Naive thymus-derived CD8-positive, alpha-beta T cell (primary cell): ENCODE measurements at places on chromosomes 2 and 18.

- no peak for DNase-seq
Measured at GRCh38 chr2:240472078-240472790, 36.8 kb downstream of the GPC1 start.

- no peak for DNase-seq
Measured at GRCh38 chr2:137405496-137405895, 558.8 kb upstream of the HNMT start.

GRCh38 chr2:150264442-150264841, 223.0 kb downstream of the RND3 start:
- no peak for DNase-seq

DNA sequence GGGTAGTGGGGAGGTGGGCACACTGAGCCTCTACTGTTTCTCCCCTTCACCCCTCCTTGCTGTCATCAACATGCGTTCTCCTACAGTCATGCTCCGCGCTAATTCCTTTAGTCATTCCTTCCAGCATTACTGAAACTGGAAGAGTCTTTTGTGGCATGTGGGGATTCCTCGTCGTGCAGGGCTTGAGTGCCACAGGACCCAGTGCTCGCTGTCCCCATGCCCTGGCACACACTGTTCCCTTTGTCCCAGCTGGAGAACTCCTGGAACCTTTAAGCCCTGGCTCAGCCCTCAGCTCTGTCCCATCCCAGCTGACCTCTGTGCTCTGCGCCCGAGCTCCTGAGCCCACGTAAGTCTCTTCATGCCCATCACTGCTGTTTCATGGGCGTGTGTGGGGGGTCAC, 42.1 kb downstream of the ODC1 start:
- DNase-seq = no peak

GRCh38 chr2:225004597-225004996, 37.7 kb downstream of the DOCK10 start:
- DNase-seq = no peak

DNA sequence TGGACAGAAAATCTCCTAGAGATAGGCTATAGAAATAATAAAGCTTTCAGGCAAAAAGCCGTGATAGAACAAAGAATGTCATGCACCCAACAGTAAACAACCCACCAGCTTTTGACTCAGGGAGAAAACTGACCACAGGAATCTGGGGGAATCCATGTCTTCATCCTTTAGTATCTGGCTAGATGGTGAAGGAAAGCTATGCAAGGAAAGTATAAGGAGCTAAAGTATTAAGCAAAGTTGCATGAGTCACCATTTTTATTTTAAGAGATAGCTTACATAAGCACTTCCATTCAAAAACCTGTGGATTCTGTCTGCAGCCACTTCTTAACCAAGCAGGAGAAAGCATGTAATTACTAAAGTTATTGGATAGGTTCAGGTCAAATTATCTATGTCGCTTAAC, 363.8 kb downstream of the LRP1B start:
- DNase-seq = no peak

GRCh38 chr2:115650827-115651226, 1208.4 kb downstream of the DPP10 start:
- no peak for DNase-seq

DNA sequence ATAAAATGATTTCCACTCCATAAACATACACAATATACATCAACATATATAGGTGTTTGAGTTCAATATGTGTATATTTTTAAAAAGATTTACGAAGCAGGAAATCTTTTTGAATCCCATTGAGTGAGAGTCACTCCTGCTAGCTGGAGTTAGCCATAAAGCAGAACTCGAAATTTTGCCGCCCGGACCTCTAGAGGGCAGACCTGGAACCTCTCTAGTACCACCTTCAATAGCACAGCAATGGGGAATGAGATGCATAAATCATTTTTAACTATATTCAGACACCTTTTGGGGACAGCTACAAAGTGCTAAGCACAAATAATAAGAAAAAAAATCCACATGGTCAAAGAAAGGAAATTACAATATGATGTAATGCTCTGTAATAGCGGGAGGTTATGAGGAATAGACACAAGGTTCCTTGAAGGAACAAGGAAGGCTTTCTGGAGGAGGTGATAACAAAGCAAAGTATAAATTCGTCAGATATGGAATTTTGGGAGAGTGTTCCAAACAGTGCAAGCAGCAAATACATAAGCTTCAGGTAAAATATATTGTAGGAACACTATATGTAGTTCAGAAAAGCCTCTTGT, 533.4 kb downstream of the ERBB4 start:
- no peak for DNase-seq

GRCh38 chr2:191832668-191833067, 14.2 kb downstream of the CAVIN2 start:
- no peak for DNase-seq

DNA sequence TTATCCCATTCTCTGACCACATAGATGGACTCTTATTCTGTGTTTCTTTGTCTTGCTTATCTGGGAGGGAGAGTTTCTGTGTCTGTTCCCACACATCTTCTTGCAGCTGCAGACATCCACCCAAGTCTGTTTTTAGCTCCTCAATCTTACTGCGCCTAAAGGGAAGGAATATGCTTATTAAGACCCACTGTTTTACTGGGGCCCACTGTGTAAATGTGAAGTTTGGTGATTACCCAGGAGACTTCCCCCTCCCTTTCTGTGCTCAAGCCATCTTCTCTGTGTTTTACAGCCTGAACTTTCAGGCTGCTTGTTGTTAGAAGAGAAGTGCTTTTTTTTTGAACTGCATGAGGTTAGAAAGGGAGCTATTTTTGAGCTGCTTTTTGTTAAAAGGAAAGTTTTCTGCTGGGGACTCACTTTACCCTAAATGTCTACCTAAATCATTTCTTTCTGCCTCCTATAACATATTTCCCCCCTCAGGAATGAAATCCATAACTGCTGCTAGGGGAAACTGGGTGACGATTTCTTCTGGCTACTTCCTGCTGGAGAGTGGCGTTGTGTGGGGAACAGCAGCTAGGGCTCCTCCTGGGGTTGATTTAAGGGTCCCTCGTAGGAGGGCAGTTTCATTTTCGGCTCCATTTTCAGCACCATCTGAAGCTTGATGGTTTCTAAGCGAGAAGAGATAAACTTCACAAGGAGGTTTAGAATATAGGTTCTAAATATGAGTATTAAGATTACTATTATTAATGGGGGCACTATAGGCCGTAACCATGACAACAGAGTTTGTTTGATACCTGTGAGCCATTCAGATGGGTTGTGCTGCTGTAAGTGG, 39.5 kb upstream of the GMCL1 start:
- no peak for DNase-seq

DNA sequence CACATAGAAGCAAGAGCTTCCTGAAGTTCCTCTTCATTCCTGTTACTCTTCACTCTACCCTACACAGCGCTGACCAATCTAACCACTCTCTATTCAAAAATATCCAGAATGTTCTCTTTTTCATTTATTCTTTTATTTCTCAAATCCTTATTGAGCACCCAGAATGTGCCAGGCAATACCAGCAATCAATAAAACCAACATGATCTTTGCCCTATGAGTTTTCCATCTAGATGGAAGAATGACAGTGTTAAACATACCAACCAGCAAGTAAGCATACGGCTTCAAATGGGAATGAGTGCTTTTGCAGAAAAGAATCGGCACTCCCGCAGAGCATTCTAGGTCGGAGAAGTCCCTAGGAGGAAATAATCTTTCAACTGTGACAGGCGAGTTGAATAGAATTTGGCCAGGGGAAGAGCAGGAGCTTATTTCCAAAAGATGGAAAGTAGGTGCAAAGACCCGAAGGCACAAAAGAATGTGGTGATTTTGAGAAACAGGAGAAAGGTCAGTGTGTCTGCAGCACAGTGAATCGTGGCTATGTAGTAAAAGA, 217.8 kb upstream of the MEIS1 start:
- no peak for DNase-seq

DNA sequence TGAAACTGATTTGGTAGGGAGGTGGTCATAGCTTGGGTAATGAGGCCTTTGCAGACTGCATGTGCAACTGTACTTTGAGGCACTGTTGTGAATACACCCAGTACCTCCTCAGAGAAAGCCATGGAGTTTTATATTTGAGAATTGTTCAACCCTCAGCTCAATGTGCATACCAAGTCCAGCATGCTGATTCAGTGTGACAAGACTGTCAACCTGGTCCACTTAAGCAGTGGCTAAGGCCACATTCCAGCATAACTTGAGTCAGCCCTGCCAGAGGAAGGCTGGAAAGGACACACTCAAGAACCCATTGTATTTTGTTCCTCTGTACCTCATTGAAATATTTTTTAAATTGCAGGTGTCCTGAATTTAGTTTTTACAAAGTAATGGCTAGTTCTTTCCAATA, 121.8 kb upstream of the HNMT start:
- no peak for DNase-seq

DNA sequence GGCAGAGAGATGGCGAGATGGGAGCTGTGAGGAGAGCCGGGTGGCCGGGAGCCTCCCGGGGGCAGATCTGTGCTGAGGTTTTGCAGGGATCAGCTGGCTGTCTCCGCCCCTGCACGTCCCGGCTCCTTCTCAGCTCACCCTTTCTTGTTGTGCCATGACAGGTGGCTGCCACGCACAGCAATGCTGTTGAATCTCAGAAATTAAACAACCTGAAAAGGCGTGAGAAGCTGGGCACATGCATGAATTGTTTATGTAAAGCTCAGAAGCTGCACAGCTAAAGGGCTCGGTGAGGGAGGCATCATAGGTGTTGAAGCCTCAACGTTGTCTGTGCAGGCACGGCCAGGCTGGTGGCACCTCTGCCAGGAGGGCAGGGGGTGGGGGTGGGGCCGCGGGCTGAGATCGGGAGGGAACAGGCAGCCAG, 858 bp upstream of the RTP5 start:
- DNase-seq = no peak

GRCh38 chr2:237987268-237987667, 20.5 kb downstream of the UBE2F start:
- DNase-seq = no peak

DNA sequence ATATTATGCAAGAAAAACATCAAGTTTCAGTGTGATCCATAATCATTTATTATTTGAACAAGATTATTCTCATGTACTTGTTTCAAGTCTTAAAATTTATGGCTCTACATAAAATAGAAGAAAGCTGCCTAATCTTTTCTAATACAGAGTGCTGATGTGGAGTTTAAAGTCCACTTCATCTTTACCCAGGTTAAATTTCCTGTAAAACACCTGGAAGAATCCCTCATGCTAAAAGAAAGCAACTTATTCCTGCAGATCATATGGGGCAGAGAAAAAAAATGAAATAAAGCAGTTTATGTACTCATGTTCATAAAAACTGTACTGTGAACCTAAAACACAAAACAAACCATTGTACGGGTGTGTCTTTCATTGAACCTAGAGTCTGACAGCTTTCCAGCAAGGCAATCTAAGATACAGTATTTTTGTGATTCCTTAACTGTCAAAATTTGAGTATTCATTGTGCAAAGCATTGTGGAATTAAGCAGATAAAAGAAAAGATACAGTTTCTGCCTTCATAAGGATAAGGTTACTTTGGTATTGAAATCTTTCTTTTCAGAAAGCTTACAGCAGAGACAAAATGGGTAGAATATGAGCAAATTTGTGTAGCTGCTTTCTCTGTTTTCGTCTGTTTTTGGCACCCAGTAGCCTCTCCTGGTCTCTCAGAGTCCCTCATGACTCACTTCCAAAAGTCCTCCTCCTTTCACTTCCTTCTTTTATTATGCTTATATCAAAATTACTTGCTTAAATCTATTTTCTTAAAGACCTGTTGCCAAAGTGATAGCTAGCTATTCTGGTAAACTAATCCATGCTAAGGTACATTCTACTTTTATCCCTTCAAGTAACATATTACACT, 26.9 kb upstream of the GLS start:
- DNase-seq = no peak

- DNase-seq = no peak
Measured at GRCh38 chr2:54789878-54790277, 66.4 kb downstream of the EML6 start.

DNA sequence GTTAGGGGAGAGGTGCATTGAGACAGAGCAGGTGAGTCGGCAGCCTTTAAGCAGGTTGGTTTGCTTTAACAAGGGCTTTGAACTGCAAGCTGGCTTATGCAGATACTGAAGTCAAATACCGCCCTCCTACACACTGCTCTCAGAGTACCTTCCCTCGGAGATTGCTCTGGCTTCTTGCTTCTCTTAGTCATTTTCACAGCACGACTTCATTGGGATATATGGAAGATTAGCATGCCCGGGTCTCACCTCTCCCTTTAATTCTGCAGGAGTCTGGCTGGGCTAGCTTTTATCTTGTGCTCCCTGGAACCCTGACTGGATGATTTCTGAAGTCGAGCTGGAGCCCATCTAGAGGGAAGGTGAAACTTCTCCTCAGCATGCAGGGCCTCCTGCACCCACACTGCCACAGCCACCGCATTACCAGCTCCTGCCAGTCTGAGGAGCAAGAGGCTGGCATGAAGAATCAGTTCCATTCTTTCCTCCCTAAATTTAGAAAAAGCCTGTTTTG, 395.5 kb upstream of the HNRNPA3 start:
- DNase-seq = no peak

DNA sequence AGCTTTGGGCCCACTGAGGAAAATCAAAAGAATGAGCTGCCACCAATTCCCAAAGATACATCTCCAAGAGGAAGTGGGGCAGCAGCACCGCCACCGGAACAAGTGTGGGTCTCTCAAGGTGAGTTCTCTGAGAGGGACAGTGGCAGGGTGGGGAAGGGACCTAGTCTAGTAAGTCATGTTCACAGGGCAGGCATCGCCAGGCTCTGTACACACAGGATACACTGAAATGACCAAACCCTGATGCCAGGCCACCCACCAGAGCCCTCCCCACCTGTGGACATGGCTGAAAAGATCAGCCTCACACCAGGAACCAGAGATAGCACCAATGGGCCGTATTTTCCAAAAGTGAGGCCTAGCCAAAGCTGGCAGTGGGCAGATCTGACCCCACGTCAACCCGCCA, 108.2 kb upstream of the SMAD2 start:
- no peak for DNase-seq

DNA sequence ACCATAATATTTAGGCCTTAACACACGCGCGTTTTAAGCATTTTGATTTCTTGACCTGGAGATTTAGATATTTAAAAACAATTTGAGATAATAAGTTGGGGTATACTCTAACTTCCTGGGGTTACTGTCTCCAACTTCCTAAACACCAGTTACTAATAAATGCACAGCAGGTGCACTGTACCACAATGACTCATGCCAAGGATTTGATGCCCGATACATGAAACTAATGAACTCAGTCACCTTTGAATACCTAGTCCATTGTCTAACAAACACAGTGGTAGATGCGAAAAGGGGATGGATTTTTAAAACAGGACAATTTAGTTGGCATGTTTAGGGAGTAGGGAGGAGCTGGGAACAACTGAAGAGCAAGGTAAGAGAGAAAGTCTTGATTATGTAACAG, 21.2 kb downstream of the CABYR start:
- DNase-seq = no peak

GRCh38 chr2:181970160-181970794, 15.4 kb upstream of the PPP1R1C start:
- DNase-seq = no peak

- DNase-seq = no peak
Measured at GRCh38 chr18:48639772-48640432, 101.1 kb downstream of the CTIF start.

- no peak for DNase-seq
Measured at GRCh38 chr2:200310545-200310971, 4.1 kb downstream of the SPATS2L start.
